Kidney (tissue), 22 donors: ENCODE measurements at places on chromosomes 11 and 22. TPM values are rescaled to one million over a fixed set of nuclear protein-coding genes. Genes with fewer than 3 reads are reported as not detected.

DNA sequence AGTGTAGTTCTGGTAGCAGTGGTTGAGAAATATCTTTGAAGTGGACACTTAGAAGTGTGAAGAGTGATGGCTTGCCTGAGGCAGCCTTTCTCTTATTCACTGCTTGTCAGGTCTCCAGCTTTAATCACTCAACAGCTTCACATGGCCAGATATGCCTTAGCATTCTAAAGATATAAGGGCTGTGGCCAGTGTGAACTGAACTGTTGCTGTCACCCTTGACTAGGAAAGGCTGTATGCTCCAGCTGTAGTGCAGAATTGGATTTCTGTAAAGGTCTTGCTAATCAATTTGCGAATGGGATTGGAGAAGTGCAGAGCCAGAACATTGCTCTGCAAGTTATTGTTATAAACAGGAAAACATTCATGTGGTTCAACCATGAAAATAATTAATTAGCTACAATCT, 266.7 kb downstream of the TMEM135 start:
- DNase-seq = no peak

- DNase-seq = no peak
These were observed 370.7 kb downstream of the MIAT start for GRCh38 chr22:27028093-27028492.

DNA sequence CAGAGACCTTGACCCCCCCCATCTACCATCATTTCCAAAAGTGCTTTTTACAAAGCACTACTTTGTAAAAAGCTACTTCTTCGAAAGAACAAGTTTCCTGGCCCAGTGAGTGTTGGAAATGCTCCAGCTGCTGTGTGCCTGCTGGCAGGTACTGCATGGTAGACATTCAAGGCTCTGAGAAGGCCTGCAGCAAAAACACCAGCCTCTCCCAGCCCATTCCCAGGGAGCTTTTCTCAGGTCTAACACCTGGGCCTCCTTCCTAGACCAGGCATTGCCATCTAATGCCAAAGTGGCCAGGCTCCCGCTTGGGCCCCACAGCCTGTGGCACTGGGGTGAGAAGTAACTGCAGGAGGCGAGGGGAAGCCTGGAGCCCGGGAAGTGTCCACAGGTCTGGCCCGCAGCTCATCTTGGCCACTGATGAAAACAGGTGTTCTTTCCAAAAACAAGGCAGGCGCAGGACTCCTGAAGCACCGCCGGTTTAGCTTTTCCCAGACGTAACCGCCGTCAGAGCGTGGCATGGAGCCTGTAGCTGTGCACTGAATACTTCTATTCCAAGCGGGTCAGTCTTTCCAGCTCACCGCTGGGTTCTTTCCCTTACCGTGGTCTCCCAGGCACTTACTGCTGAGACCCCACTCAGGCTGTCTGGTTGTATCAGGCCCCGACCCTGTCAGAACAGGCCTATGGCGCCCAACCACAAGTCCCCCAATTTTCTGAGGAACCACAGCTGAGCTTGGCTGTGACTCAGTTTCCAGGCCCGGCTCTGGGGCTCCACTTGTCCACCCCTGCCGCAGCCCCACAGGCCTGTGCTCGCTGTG, 1.2 kb upstream of the TCIRG1 start:
- DNase-seq = no peak

SERPING1 gene
- total RNA-seq = 785 TPM

DNA sequence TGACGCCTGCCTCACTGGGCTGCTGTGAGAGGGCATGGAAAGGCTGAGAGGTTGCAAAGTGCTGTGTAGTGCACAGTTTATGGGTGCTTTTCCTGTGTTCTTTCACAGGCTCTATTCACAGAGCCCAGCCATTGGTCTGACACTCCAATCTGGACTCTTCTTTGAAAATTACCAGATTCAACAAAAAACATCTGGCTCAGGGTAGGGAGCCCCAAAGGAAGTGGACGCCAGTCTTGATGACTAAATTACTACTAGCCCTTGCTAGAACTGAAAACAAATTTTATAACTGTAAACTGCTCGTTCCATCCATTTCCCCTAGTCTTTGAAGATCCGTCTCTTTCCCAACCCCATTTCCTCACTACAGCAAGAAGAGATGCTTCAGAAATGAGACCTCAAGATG, 178.6 kb downstream of the TENM4 start:
- no peak for DNase-seq

- DNase-seq = no peak
These were observed 2.5 kb upstream of the SUSD2 start for GRCh38 chr22:24178502-24179440.

- no peak for DNase-seq
These were observed 1.0 kb downstream of the CABP4 start for GRCh38 chr11:67456068-67456705.

WBP2NL gene
- total RNA-seq = 2.5 TPM

DNA sequence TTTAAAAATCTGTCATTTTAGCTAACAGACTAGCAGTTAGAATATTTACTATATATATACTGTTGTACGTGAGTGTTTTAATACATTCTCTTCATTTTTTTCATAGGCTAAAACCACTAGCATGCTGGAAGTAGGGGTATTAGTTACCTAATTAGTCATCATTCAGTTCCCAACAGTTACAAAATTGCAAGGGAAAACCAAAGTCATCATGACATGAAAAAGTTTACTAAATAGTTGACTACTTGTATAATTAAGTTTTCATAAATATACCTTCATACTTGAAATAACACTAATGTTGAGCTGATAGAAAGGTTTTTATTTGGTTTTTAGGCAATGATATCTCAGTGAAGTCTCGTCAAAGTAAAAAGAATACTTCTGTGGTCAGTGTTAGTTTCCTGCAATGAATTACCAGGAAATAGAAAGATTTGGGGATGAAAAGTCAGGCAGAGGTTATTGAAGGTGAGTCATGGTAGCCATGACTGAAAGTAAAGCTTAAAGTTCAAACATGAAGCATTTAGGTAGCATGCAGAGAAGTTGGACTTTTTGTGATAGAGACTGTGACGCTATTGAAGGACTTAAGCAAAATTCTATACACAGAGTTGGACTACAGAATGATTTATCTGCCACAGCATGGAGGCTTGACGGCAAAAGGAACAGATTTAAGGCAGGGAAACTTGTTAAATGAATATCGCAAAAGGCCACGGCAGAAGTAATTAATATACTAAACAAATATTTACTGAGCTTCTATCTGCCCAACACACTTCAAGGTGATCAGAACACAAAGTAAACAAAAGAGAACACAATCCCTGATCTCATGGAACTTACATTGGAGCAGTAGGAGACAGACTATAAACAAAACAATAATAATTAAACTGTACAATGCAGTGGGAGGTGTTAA, 828.1 kb upstream of the FAT3 start:
- DNase-seq = no peak

DNA sequence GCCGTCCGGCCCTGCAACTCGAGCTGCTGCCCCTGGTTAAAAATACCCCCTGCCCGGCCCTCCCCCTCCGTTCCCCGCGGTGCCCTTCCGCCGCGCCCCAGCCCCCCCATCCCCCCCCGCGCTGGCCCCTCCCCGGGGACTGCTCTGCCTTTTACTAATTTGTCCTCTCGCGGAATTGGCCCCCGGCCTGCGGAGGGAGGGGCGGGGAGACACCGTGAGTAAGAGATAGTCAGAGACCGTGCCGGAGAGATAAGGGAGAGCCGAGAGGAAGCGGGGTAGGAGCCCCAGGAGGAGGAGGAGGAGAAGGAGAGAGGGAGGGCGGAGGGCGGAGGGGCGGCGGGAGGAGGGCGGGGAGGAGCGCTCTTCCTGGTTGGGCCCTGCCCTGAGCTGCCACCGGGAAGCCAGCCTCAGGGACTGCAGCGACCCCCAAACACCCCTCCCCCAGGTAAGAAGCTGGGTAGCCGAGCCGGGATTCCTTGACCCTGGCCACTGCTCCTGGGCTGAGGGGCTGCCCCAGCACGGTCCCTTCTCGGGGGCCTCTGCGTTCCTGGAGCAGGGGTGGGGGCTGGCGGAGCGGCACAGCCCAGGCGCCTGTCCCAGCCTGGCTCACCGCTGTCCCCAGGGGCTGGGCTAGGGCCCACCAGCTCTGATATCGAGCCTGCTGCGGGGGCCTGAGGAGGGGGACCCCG, at the start of gene CAPN1:
Gene CAPN1 (plus strand): TSS at position 360 of the 689 bp plus-strand sequence. CDS start 774 bp downstream, outside the sequence.
- DNase-seq = peak; percentile 85

- DNase-seq = no peak
These were observed 17.0 kb downstream of the MMP10 start for GRCh38 chr11:102763440-102763839.

DNA sequence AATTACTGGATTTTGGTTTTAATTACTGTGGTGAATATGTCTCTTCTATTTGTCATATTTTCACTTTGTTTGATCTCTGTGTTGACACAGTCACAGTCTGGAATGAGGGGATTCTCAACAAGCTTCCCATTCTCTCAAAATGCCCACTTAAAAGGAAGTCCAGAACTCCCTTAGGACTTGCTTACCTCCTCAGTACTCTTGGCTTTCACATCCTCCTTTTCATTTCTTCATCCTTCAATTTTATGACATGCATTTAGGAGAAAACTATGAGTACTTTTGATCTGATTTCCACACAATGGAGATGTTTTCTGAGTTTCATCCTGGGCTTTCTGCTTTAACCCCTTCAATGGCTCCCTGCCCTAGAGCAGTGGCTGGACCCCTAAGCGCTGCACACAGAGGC, 49.3 kb upstream of the FLI1 start:
- DNase-seq = no peak

DNA sequence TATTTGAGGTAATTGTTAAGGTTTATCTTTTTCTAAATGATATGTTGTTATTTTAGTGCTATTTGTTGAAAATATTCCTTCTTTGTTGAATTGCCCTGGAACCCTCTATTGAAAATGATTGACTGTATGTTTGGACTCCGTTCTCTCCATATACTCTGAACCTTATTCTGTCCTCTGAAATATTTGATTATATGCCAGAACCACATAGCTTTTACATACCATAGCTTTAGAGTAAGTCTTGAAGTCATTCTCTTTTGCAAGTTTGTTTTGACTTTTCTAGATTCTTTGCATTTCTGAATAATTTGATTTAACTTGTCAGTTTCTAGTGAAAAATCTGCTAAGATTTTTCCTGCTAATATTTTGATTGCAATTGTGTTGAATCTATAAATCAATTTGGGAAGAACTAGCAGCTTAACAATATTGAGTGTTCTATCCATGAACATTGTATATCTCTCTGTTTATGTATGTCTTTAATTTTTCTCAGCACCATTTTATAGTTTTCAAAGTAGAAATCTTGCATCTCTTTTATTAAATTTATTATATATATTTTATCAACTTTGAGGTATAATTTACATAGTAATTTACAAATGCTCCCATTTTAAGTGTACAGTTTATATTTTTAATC, 51.7 kb upstream of the PITPNB start:
- DNase-seq = no peak

ZBTB16 gene
- total RNA-seq = 126 TPM

DNA sequence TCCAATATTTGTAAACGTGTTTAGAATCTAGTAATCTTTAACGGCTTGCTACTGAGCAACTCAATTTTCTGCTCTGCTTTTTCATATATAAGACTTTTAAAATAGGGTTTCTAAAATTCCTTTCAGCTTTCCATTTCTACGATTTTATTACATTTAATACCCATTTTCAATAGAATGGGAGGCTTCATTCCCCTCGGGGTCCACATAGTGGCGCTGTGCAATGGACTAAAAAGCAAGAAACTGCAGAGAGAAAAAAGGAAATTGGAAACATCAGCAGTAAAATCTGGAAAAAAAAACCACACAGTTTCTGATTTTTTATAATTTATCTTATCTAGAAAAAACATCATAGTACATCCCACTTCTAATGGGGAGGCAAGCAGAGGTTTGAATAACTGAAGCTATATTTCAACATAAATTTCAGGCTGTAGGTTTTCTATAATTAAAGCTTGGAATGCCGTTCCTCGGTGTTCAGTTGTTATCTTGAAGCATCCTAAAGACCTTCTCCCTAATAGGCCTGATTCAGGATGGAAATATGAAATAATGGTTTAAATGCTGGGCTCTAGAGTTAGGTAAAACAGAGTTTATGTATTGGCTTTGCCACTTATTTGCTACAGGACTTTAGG, 18.7 kb upstream of the JHY start:
- no peak for DNase-seq

FOLR1 gene
- 41.2 TPM for total RNA-seq

ABTB2 gene
- 22.1 TPM for total RNA-seq
